ENCODE measurements at places on chromosomes 13 and 19.
A peak's percentile ranks its signal among the peaks of the same experiment; 100 is the strongest.

- DNase-seq, result no peak
These were observed 36.4 kb downstream of the CCL25 start for GRCh38 chr19:8088752-8089663.

GRCh38 chr13:110130431-110130830 lies 176.5 kb downstream of the COL4A1 start:
- DNase-seq, result no peak

DNA sequence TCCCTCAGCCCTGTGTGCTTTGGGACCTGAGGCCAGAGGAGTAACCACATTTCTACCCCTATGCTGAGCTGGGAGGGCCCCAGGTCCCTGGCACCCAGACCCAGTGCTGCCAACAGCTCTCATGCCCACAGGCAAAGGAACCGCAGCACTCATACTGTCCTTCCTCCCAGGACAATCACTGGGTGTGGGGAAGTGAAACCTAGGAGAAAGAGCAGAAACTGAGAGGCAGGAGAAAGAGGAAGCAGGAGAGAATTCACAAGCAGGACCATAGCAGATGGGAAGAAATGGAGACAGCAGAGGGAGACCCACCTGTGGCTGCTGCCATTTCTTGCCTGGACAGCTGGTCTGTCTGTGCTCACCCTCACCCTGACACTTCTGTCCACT lies 18.9 kb downstream of the CCDC97 start:
- DNase-seq, result no peak

DNA sequence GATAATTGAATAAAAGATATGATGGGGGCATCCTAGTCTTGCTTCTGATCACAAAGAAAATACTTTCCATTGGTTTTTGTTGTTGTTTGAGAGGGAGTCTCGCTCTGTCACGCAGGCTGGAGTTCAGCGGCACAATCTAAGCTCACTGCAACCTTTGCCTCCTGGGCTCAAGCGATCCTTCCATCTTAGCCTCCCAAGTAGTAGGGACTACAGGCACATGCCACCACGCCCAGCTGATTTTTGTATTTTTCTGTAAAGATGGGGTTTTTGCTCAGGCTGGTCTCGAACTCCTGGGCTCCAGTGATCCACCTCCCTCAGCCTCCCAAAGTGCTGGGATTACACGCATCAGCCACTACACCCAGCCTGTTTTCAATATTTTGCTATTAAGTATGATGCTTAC lies 17.1 kb upstream of the PSMC4 start:
- DNase-seq, result no peak

DNA sequence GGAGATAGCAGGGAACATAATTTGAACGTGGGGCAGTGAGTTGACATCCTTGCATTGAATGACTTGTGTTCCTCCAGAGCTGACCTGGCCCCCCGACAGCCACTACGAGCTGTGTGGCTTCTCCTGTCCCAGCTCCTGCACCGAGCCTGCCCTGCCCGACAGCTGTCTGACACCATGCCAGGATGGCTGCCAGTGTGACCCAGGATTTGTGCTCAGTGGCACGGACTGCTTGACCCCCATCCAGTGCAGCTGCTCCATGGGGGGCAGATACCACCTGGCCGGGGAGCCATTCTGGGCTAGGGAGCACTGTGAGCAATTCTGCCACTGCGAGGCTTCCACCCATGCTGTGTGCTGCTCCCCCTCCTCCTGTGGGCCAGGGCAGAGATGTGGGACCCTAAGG lies 29.2 kb upstream of the FXYD3 start:
- no peak for DNase-seq

DNA sequence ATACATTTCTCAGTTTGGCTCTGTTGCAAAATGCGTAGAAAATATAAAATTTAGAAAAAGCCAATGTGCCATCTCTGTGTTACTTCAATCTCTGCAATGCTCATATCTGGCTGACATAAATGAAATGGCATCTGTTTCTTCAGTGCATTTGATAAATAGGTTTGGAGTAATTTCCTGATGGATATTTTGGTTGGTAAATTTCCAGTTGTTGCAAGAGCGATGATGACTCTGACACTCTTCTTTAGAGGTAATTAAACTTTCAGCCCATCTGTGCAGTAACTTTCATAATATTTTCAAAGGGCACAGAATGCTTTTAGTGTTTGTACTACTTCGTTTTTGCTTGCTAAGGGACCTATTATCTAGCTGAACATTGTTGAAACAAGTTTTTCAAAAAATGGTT lies 1286.4 kb downstream of the PCDH9 start:
- DNase-seq, result no peak

DNA sequence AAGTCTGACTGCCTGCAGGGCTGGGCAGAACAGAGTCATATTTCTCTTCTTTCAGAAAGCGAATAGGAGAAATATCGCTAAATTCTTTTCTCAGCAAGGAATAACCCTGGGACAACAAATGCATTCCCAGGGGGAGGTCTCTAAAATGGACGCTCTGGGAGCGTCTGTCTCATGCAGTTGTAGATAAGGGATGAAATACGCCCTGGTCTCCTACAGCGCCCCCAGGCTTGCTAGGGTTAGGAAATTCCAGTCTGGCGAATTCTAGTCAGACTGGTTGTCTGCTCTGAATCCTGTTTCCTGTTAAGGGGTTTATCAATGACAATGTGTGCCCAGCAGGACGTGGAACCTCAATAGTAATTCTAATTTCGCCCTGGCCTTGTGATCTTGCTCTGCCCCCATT lies 1214.1 kb downstream of the DIAPH3 start:
- peak; percentile 5 for DNase-seq

- peak; percentile 36 for DNase-seq
These were observed 380.6 kb downstream of the LIG4 start for GRCh38 chr13:107834717-107835116.

DNA sequence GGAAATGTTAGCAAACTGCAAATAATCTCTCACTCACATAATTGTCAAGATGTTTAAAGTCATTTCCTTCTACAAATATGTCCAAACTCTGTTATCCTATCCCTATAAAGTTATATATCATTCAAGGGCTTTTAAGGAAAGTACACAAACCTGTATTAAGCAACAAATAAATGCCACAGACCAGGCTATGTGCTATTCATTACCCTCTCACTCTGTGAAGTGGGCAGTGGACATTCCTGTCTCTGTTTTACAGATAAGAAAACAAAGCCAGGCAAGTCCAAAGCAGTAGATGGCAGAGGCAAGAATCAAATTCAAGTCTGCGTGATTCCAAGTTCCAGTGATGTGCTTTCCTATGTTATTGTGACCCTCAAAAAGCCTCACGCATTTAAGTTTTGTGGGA lies 140.6 kb downstream of the LHFPL6 start:
- peak; percentile 61 for DNase-seq

DNA sequence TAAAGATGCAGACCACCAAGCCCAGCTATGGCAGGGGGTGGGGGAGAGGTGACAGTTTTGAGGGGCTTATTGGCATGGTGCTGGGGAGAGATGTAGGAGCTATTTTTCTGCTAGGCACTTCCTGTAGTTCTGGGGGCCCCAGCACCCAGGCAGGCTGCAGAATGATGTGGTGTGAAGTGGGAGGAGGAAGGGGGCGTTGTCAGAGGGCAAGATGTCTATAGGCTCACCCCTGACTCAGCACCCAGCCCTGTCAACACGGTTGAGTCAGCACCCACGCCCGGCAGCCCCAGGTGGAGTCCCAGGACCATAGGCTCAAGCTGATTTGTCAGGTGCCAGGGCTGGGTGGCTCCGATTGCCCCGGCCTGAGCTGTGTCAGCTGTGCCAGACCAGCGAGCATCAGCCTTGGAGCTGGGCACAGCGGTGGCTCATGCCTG lies 5.8 kb downstream of the KLF2 start:
- DNase-seq, result peak; percentile 76

DNA sequence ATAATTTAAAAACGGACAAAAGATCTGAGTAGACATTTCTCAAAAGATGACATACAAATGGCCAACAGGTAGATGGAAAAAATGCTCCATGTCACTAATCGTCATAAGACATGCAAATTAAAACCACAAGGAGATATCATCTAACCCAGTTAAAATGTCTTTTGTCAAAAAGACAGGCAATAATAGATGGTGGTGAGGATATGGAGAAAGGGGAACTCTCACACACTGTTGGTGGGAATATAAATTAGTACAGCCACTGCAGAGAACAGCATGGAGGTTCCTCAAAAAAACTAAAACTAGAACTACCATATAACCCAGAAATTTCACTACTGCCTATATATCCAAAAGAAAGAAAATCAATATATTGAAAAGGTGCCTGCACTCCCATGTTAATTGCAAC lies 37.9 kb downstream of the OR10H4 start:
- no peak for DNase-seq

DNA sequence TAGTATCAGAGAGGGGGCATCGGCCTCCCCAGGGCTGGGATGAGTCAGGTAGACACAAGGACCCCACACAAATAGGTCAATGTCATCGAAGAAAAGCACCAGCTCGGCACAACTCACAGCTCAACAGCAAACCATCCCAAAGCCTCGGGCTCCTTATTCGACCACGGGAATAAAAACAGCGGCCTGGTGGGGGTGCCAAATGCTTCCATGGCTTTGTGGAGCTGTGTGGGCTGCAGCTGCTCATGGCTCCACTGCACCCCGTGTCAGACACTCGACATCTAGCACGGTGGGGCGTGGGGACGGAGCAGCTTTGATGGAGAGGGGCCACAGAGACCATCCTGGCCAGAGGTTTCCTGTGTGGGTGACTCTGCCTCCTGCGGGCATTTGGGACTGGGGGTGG lies 212.5 kb upstream of the SOX1 start:
- no peak for DNase-seq

- no peak for DNase-seq
These were observed 514 bp upstream of the MCEMP1 start for GRCh38 chr19:7676376-7676775.

- DNase-seq, result peak; percentile 91
These were observed 8.7 kb upstream of the KLF2 start for GRCh38 chr19:16315825-16316505.

- no peak for DNase-seq
These were observed 57.2 kb downstream of the CAB39L start for GRCh38 chr13:49386664-49387063.

DNA sequence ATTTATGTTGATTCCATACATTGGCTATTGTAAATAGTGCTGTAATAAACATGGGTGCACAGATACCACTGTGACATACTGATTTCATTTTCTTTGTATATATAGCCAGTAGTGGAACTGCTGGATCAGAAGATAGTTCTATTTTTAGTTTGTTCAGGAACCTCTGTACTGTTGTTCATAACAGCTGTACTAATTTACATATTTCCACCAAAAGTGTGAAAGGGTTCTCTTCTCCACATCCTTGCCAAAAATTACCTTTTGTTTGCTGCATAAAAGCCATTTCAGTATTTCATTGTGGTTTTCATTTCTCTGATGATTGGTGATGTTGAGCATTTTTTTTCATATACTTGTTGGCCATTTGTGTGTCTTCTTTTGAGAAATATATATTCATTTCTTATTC lies 1962.1 kb downstream of the PCDH9 start:
- DNase-seq, result no peak

DNA sequence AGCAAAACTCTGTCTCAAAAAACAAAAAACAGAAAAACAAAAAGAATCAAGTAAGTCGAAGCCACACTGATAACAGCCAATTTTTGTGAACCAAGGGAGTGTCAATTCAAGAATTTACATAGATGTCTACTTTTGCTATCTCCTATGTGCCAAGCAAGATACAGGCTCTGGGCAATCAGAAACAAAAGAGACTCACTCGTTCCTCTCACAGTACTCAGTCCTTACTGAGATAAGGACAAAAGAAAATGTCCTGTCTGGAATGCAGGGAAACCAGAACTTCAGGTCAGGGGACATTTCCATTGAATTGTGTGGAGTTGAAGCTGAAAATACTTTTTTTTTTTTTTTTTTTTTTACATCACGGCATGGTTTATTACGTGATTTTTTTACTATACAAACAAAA lies 53.0 kb downstream of the NLRP12 start:
- no peak for DNase-seq

GRCh38 chr13:39765801-39766463 lies 110.5 kb downstream of the COG6 start:
- DNase-seq, result peak; percentile 79

DNA sequence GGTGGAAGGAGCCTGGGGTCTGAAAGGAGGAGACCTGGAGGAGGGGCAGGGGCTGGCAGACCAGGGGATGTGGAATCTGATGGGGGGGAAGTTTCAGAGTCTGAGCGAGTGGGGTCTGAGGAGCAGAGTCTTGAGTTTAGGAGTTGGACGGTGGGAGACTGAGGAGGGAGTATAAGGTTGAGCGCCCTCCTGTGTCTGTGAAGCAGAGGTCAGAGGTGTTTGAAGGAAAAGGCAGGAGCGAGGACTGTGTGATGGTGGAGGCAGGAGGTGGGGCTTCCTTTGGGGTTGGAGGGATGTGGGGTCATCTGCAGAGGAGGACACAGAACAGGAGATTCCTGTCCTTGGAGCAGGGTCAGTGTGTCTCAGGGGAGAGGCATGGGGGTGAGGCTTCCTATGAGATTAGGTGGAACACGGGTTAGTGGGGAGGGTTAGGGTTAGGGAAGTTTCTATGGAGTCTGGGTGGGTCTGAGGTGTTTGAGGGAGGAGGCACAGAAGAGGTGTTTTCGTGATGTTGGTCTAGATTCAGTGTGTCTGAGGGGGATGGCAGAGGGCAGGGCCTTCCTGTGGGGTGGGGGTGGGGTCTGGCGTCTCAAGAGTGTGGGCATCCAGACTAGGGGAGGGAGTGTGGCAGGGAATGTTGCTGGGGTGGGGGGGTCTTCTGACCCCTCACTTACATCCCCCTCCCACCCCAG lies 8.3 kb downstream of the RYR1 start:
- DNase-seq, result no peak

DNA sequence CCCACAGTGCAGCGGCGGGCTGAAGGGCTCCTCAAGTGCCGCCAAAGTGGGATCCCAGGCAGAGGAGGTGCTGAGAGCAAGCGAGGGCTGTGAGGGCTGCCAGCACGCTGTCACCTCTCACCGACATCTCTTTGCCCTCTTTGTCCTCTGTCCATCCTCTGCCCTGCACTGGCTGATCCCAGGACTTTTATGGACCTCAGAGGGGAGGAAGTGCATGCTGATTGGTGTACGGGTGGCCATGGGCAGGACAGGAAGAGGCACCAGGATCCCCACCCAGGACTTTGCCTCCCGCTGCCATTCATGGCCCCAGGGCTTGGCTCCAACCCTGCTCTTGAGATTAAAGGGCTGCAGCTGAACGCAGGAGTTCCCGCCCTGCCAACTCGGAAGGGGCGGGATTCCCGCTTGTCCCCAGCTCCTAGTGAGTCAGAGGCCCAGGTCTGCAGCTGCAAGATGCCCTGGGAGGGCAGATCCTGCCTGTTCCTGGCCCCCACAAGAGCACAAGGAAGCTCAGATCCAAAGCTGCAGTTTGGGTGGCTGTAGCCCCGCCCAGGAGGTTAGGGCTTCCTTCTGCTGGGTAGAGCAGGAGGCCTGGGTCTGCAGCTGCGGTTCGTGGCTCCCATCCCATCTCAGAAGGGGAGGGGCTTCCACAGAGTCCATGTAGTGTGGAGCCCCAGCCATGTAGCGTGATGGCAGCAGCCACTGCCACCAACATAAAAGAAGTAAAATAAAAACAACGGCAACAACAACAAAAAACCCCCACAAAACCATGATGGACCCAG lies 1716.7 kb downstream of the SLITRK1 start:
- no peak for DNase-seq

DNA sequence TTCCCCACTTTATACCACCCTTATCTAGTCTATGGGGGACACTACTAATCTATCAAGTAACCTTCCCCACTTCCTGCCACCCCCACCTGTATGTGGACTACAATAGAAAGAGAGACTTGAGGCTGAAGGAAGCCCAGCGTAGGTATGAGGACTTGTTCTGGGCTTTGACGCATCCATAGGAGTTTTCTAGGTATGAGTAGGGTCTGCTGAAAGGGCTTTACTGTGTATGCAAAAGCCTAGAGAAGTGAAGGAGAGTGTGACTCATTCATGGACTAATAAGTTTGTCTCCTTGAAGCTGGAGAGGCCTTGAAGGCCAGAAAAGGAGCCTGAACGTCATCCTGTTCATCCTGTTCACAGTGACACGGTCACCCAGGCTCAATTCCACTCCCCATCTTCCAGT lies 21.8 kb downstream of the TINCR start:
- no peak for DNase-seq
